T-cell (primary cell): ENCODE measurements at places on chromosomes 7 and 10. TPM values are rescaled to one million over a fixed set of nuclear protein-coding genes. Genes with fewer than 3 reads are reported as not detected.

The AKR1D1 gene
- total RNA-seq: 0.20 TPM

The SPDYE2 gene
- total RNA-seq: 0.35 TPM

The CARD11 gene
- total RNA-seq: 105 TPM

The POM121 gene
- total RNA-seq: 61.9 TPM

The SLC26A3 gene
- total RNA-seq: 0.70 TPM

The NUTM2E gene
- total RNA-seq: 0.73 TPM

The NXPH1 gene
- not detected for total RNA-seq

The ATOH7 gene
- total RNA-seq: not detected
